ENCODE measurements at places on chromosomes 1 and 21.

DNA sequence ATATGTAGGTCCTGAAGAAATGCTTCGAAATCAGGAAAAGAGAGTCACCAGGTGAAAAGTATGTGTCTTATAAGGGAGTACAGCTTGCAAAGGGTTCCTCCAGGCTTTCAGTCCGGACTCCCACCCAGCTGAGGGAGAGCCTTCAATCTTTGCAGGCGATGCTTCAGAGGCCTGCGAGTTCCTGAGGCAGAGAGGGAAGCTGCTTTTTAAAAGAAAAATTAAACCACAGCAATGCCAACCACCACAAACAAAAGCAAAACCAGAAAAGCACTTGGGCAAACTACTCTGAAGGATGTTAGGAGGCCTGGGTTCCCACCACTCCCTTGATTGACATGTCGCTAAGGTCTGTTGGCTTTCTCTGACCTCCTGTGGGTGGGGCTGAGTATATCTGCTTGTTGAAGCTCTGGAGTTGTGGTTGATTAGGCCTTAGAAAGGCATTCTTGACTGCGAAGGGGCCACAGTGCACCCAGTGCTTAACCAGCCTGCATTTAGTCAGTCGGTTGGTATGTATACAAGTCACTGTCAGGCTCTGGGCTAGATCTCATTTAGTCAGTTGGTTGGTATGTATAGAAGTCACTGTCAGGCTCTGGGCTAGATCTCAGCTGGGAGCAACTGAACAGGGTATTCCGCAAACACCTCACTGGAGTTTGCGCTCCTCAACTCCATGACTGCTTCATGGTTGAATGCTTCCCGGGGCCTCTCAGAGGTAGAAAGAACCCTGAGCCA is 1.2 kb downstream of the NIPAL3 start:
- no peak for DNase-seq

- DNase-seq, result no peak
These were observed 18.6 kb upstream of the PTTG1IP start for GRCh38 chr21:44892095-44892494.

GRCh38 chr1:111484391-111485026 is 10.7 kb downstream of the C1orf162 start:
- no peak for DNase-seq

GRCh38 chr21:44907966-44908895 is 12.5 kb downstream of the ITGB2 start:
- no peak for DNase-seq

DNA sequence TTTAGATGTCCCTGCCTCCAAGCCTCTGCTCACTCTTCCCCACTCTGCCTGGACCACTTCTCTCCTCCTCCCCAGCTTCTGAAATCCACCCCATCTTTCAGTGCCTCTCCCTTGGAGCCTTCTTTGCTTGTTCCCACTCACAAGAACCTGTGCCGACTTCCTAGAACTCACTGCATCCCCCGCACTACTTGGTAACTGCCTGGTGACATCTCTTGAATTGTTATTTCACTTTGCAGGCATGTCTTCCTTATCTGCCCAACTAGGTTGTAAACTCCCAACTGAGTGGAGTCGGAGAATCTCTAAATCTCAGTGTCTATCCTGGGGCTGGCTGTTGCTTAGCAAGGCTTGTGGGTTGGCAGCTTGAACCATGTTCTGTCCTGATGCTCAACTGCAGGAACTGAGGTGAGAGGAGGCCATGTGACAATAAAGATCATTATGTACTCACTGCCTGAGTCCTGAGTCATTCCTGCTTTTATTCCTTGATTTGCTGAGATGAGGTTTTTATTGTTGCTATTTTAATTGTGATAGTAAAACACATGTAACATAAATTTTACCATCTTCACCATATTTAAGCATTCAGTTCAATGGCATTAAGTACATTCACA is 3.9 kb downstream of the KPRP start:
- DNase-seq, result no peak

DNA sequence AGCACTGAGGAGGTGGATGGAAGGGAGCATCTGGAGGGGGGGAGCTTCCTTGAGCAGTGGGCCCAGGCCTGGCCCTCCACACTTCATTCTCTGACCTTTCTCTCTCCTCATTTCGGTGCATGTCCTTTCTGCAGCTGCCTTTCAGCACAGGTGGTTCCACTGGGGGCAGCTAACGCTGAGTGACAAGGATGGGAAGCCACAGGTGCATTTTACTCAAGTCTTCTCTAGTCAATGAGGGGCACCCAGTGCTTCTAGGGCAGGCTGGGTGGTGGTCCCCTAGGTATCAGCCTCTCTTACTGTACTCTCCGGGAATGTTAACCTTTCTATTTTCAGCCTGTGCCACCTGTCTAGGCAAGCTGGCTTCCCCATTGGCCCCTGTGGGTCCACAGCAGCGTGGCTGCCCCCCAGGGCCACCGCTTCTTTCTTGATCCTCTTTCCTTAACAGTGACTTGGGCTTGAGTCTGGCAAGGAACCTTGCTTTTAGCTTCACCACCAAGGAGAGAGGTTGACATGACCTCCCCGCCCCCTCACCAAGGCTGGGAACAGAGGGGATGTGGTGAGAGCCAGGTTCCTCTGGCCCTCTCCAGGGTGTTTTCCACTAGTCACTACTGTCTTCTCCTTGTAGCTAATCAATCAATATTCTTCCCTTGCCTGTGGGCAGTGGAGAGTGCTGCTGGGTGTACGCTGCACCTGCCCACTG is 43.2 kb downstream of the YARS1 start:
- no peak for DNase-seq

GRCh38 chr1:86616871-86617270 is 70.0 kb downstream of the CLCA4 start:
- no peak for DNase-seq

GRCh38 chr21:29654855-29655254 is 284.9 kb downstream of the GRIK1 start:
- no peak for DNase-seq

DNA sequence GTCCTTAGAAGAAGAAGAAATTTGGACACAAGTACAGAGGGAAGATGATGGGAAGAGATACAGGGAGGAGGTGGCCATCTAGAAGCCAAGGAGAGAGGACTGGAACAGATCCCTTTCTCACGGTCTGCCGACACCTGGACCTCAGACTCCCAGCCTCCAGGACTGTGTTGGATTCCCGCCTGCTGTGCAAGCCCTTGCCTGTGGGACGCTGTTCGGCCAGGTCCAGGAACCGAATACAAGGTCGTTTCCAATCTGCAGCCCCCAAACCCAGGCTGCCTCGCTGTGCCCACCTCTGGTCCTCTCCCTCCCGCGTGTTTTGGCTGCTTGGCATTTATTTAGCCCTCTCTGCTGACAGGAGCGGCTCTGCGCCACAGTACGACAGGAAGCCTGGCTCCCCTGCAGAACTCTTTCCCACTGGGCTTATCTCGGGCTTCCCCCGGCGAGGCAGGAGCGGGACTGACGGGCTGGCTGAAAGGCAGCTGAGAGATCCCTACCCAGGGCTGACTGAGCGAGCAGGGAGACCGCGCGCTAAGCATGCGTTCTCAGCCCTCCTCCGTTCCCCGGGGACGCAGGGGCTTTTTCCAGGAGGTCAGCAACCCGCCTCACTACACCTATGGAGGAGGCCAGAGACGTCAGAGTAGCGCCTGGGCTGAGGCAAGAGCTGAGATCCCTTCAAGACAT is 238.4 kb downstream of the TNR start:
- no peak for DNase-seq

DNA sequence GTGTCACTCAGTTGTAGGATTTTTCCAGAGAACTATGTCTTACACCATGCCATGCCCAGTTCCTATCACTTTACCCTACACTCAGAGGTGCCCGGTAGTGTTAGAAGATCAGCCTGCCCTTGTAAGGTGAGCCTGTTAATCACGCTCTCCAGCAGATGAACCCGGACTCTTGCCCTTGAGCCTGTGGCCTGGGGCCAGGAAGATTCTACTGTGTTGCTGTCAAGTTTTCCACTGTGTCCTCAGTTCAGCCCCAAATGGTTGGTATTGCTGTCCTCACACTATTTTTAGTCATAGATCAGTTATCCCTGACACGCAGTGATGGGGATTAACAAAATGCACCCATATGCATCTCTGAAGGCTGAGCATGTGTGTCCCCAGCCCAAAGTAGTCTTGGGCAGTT is 105.0 kb upstream of the SPAG17 start:
- no peak for DNase-seq

GRCh38 chr1:237398751-237399150 is 356.8 kb downstream of the RYR2 start:
- DNase-seq, result no peak

DNA sequence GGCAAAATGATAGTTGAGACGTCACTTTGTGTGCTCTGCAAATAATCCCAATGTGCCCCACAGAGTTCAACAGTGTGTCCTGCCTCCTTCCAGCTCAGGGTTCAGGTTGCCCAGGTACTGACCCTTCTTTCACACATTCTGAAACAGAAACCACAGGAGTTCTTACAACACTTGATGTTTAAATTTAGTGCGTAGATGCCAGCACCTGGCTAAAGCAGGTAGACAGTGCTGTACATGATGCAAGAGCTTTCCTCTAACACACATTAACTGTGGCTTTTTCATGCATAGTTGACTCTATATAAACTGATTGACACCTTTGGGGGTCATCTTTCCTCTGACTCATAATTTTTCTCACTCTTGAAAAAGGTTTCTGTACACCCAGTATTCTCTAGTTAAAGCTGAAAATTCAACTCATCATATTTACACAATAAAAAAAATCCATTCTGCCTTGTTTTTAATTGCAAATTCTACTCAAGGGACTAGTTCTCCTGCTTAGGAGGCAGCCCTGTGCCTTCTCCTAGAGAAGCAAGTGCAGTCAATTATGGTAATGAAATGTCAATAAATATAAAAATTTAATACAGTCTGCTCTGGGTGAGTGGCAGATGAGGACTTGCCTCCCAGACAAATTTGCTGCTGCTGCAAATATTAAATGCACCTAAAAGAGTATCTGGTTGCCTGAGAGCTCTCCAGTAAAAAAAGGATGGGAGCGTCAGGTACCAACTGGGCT is 91.4 kb downstream of the NR5A2 start:
- no peak for DNase-seq

DNA sequence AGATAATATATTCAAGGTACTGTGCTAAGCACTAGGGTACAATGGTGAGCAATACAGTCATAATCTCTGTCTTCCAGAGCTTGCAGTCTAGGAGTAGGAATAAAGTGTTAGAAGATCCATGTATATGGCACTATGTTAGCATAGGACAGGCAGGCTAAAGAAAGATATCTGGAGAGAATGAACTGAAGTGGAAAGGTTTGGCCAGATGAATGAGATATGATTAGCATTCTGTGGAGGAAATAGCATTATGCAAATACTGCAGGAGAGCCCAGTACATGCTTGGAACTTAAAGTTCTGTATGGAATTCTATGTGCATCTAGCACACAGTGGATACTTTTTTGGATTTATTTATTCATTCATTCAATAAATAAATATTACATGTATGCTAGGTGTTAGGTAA is 4.7 kb downstream of the C8A start:
- no peak for DNase-seq

GRCh38 chr1:59356627-59357026 is 59.7 kb downstream of the FGGY start:
- DNase-seq, result no peak

DNA sequence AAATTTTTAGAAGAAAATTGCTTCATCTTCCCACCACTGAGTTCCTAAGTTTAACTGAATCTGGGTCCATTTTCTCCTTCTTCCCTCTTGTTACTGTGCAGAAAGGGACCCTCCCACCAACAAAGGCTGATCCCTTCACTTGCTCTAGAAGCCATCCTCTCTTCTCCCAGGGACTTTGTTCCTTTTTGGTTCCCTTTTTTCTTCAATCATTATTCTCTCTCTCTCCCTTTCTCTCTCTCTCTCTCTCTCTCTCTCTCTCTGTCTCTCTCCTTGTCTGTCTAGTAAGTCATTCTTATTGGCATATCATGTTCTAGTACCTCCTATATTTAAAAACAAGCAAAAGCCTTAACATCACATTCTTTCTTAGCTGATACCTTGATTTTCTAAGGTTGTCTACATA is 31.7 kb upstream of the GADD45A start:
- DNase-seq, result no peak

DNA sequence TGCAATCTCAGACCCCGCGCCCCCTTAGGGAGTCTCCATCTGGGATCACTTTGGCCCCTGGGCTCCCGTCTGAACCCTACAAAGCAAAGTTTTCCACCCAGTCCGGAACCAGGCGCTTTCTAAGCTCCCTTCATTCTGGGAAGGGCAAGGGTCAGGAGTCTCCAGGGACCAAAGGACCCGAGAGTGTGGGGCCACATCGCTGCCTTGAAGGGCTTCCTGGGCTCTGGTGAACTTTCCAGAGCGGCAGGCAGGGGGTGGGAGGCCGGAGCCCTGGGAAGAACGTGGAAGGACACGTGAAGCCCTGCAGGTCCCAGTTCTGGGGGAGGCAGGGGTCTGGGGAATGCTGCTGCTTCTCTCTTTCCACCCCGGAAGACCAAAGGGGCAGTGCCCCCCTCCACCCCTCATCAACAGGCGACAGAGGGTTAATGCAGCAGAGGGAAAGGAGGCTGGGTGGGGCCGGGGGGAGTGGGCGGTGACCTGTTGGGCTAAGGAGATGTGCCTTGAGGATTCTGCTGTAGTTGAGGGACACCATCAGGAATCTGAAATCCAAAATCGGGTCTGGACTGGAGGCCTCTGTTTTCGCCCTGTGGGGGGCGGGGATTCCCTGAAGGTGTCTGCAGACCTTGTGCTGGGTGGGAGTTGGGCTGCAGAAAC is 734 bp downstream of the CDK18 start:
- no peak for DNase-seq

GRCh38 chr1:87787551-87787950 is 458.9 kb downstream of the LMO4 start:
- DNase-seq, result no peak

- DNase-seq, result no peak
These were observed 80.5 kb upstream of the CNIH3 start for GRCh38 chr1:224535641-224536040.

DNA sequence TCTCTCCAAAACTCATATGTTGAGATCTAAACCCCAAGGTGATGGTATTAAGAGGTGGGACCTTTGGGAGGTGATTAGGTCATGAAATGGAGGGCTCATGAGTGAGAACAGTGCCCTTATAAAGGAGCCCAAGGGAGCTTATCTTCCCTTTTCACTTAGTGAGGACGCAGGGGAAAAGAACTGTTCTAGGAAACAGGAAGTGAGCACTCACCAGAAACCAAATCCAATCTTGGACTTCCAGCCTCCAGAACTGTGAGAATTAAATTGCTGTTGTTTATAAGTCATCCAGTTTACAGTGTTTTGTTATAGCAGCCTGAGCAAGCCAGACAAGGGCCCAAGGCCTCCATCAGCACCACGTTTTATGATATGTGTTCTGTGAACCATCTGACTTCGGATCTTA is 60.3 kb upstream of the LRRC8D start:
- no peak for DNase-seq

GRCh38 chr1:117051224-117052064 is 8.7 kb upstream of the TTF2 start:
- no peak for DNase-seq

GRCh38 chr1:192167011-192167410 is 8.7 kb downstream of the RGS18 start:
- DNase-seq, result no peak

GRCh38 chr1:240811256-240811655 is 199.3 kb upstream of the GREM2 start:
- DNase-seq, result no peak

DNA sequence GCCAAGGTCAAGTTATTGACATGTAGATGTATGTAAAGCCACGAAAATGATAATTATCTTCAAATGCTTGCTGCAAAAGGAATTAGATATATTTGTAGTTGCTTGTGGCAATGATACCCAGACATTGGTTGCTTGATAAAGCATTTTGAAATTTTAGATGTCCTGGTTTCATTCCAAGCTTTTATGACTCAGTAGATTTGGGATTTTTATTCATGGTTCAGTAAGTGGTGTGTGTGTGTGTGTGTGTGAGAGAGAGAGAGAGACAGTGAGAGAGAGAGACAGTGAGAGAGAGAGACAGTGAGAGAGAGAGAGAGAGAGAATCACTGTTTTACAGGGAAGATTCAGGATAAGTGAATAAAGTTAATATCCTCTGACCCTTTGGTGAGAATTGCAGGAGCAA is 498.2 kb upstream of the C1orf87 start:
- no peak for DNase-seq
